ENCODE measurements at places on chromosomes 16 and 17.

GRCh38 chr16:73172973-73173709, 125.2 kb upstream of the ZFHX3 start:
- no peak for DNase-seq

DNA sequence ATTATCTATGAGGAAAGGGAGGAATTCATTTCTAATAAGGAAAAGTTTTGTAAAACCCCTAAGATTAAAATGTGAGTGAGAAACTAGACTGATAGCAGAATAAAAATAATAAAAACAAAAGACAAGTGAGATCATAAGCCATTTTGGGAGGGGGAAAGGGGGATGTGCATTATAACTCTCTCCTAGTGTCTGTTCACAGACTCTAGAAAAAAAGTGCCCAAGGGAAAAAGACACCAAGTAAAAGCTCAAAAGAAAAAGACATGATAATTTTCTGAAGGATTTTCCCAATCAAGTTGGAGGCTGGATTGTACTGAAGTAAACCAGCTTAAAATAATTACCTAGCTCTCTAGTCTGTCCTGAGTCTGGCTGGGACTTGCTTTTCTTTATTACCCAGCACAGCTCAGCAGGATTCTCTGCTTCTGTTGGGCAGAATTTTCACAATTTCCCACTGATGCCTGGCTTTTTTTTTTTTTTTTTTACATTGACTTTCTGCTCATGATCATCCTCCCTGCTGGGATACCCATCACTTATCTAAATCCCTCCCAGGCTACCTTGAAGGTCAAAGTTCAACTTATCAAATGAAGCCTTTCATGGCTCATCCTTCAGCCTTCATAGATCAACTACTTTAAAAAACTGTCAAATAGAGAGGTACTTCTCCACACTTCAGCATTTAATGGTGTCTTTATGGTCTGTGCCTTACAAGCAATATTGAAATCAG, 124.2 kb upstream of the KCNJ16 start:
- DNase-seq: no peak

DNA sequence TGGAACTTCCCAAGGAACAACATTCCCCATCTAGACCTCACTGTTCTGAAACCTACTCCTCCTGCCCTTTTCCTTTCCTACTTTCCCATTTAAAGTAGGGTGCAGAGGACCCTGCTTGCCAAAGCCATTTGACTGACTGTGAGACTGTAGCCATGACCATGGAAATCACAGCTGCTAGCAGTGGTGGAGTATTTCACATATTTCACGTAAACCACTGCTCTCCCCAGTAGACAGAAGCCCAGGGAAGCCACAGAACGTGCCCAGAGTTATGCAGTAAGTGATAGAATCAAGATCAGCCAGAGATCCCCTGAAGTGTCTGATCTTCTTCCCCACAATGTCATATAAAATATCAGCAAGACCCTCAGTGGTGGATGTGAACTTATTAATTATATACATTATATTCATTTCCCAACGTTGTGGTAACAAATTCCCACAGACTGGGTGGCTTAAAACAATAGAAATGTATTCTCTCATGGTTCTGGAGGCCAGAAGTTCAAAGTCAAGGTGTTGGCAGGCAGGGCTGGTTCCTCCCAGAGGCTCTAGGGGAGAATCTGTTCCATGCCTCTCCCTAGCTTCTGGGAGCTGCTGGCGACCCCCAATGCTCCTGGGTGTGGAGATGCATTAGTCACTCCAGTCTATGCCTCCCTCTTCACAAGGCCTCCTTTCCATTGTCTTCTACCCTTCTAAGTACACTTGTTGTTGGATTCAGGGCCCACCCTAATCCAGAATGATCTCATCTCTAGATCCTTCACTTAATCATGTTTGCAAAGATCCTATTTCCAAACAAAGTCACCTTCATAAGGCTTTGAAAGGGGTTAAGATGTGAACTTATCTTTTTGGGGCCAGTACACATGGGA, 20.7 kb upstream of the PRM1 start:
- DNase-seq: no peak

GRCh38 chr16:26525856-26526255, 540.9 kb upstream of the C16orf82 start:
- no peak for DNase-seq

- DNase-seq: no peak
Measured at GRCh38 chr16:66147291-66147690, 219.2 kb upstream of the CDH5 start.

DNA sequence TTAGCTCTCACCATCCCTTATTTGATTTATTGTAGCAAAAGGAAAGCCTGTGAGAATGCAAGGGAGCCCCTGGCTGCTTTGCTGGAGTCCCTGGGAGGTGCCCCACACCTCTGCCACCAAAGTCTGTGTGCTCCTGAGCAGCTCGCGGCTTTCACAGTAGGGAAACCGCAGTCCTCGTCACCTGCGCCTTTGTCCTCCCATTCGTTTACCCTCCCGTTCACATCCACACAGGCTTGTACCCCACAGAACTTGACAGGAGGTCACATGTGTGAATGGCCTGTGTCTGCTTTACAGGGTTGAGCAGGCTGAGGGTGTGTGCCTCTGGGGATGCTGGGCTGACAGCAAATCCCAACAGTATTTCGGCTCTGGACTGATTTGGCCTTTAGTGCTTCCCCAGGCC, 152.5 kb downstream of the LGALS9B start:
- DNase-seq: no peak

GRCh38 chr16:84613408-84614072, 4.3 kb downstream of the COTL1 start:
- DNase-seq: no peak

GRCh38 chr17:80097844-80098691, 3.3 kb upstream of the GAA start:
- no peak for DNase-seq

DNA sequence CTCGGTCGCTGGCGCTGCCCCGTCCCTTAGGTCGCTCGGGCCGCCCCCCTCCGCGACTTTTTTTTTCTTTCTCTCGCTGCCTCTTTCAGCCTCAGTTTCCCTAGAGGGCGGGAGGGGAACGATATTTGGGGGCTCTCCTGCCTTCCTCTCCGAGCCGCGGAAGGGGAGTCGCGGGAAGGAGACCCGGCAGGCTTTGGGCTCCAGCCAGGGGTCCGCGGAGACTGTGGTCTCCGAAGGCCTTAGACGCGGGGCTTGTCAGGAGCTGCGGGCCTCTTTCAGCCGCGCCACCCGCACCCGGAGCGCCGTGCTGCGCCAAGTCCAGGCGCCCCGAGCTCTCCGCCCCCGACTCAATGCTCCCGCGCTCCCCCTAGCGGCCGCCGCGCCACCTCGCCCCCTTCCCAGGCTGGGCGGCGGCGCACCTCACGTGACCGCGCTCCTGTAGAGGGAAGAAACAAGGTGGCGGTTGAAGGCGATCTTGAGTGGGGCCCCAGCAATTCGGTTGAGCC, at the start of gene LRRC37B:
TSS of gene LRRC37B (plus strand) at position 427 of the 506 bp plus-strand sequence. CDS start 14,010 bp downstream, outside the sequence.
- no peak for DNase-seq

GRCh38 chr16:72811188-72811720, 236.7 kb downstream of the ZFHX3 start:
- DNase-seq: no peak

DNA sequence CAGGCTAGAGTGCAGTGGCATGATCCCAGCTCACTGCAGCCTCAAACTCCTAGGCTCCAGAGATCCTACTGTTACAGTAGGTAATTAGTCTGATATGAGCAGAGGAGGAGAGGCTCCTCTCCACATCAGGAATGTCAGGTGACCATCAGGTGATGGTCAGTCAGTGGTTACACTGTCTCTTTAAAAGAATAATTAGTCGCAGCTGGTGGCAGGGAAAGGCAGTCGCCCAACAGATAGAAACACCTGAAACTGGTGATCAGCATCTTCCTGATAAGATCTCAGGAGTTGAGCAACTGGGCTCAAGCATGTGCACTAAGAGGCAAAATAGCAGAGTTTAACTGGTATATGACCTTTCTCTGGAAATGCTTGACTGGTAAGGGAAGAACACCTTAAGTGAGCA, 21.5 kb upstream of the ABCA5 start:
- no peak for DNase-seq

DNA sequence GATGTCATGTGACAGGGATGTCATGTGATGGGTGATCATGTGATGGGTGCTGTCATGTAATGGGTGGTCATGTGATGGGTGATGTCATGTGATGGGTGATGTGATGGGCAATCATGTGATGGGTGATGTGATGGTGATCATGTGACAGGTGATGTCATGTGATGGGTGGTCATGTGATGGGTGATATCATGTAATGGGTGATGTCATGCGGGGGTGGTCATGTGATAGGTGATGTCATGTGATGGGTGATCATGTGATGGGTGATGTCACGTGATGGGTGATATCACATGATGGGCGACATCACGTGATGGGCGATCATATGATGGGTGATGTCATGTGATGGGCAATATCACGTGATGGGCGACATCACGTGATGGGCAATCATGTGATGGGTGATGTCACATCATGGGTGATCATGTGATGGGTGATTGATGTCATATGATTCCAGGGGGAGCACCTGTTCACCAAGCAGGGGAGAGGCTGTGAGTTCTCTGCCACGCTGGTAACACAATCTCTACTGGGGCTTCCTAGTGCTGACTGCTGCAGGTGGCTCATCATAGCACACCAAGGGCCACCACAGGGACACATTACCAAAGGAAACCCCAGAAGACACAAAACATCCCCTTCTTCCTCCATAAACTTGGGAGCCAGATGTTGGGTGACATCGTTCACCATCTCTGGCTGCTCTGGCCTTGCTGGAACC, 16.5 kb downstream of the CD300LB start:
- peak; percentile 24 for DNase-seq

DNA sequence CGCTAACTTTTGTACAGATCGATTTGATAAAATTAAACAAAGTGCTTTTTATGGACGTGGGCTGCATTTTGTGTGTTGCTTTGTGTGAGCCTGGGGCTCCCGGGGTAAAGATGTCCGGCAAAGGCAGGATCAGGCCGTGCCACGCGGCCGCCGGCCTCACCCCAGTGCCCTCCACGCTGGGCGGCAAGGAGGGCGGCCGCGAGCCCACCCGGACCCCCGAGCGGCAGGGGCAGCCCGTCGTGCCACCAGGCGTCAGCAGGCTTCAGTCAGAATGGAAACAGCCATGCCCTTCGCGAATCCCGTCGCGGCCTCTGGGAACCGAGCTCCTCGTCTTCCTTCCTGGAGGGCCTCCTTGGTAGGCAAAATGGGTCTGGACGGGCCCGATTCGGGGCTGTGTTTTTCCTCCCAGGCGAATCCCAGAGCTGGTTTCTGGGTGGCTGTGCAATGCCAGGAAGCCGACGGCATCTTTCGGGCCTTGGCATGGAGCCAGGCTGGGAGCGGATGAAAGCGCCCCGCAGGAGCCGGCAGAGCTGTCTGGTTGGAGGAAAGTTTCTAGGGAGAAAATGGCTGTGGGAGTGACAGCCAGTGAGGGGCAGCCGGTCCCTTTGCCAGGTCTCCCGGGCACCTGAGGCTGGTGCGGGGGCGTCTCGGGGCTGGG, 5.5 kb downstream of the SOX8 start:
- DNase-seq: no peak

DNA sequence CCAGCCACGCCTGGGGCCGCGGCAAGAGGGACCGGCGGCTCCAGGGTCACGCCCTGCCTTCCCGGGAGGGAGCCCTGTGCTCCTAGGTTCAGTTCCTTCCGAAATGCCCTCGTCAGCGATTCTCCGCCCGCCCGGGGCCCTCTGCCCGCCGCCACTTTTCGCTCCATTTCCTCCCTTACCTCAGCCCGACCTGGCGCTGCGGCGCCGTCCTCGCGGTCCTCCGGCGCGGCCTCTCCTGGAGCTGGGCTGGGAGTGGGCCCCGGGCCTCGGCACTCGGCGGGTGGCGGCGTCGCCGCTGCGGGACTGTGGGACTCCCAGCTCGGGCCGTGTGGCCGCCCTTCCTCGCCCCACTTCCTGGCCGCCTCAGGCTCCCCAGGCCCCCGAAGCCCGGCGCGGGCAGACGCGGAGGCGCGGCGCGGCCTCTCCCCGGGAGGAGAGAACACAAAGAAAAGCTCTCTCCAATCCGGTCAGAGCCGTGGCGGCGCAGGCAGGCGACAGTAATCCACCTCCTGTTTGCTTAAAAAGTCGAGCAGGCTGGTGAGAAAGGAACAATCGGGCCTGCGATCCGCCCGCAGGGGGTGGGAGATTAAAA, 1.6 kb downstream of the BAHCC1 start:
- DNase-seq: no peak

- DNase-seq: no peak
Measured at GRCh38 chr16:53744449-53744848, 40.5 kb downstream of the FTO start.

DNA sequence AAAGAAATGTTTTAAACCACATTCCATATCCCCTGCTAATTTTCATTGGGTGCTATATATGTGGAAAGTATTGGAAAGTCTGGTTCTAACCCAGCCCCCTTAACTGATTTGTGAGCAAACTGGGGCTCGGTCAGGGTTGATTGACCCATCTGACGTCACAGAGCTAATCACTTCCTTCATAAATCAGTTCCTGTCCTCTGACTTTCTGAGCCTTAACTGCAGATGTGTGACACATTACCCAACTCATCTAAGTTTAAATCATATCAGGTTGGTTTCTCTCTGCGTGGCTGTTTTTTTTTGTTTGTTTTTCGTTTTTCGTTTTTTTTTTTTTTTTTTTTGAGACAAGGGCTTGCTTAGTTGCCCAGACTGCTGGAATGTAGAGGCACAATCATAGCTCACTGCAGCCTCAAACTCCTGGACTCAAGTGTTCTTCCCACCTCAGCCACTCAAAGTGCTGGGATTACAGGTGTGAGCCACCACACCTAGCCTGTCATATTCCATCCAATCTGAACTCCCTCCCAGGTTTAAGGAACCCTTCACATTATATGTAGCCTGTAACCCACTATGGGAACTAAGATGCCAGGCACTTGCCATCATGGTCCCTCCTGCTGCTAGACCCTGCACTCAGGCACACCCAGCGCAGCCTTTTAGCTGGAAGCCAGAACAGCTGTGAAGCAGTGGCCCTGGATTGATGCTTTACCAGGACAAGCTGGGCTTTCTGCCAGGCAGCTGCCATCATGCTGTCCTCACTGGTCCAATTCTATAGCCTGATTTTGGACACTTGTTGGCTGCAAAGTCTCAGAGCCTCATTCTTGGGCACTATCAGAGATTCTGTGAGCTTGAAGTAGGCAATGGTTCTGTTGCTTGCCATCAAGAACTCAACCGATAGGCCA, 6.9 kb upstream of the BPTF start:
- DNase-seq: no peak

- no peak for DNase-seq
Measured at GRCh38 chr17:48522031-48522653, 8.7 kb downstream of the HOXB1 start.

DNA sequence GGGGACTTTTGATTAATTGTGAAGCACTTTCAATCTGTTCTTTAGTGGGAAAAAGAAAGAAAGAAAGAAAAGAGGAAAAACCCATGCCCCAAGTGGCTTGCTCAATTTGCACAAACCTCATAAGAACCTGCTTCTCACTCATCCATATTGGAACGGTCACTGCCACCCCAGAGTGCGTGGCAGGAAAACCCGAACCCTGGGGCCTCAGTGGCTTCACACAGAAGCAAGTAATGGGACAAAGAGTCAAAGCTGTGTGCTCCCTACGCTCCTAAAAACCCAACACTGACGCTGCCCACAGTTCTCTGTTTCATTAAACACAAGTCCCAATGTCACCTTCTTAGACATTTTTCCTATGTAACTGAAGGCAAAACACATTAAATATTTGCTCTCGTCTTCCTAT, 1.2 kb downstream of the SLC6A4 start:
- DNase-seq: no peak

- no peak for DNase-seq
Measured at GRCh38 chr17:81831563-81831956, 1.5 kb downstream of the MCRIP1 start.
